Activated CD8-positive, alpha-beta memory T cell treated with anti-CD3 and anti-CD28 coated beads, Interleukin-2, amount 10 ng/mL, durations not matched to agents 7 days and 5 days (primary cell): ENCODE measurements at places on chromosomes 6 and 20. TPM values are rescaled to one million over a fixed set of nuclear protein-coding genes. Genes with fewer than 3 reads are reported as not detected.
A peak's percentile ranks its signal among the peaks of the same experiment; 100 is the strongest.

GRCh38 chr6:137816133-137816579 lies 50.9 kb upstream of the TNFAIP3 start:
- peaks cover 57% of the 10 kb centered on the region for H3K4me1 ChIP-seq
- H3K36me3 ChIP-seq: peaks cover 1% of the 10 kb centered on the region
- H3K27me3 ChIP-seq: no peaks in the 10 kb centered on the region
- H3K4me3 ChIP-seq: peak overlapping the region; percentile 48

The GRIK2 gene
- not detected for total RNA-seq

The NEU1 gene
- 21.5 TPM for total RNA-seq

DNA sequence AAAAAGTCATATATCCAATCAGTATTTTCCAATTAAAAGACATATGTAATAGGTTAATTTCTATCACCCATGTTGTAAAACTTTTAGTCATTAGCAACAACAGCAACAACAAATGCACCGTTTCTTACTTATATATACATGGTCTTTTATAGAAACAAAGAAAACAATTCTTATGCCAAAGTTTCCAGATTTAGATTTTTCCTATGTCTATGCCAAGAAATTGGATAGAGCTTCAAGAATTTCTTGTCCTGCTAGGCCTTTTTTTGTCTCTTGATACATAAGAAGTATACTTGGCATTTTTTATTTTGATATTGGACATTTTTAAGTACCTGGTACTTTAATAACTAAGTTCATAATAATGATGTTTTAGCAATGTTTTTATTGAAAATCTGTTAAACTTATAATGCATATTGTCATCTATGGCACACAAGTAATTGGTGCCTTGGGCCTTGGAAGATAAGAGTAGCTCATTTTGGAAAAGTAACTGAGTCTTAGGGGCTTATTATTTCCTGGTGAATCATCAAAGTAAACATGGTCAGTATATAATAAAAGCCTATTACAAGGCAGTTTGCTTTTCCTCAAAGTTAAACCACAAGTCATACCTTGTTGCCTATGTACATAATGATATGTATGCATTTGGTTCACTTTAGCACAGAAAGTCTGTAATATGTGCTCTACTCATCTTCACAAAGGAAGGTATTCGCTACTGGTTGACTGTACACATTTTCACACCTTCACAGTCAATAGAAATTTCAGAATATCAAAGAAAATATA lies 10.1 kb upstream of the FRK start:
- H3K36me3 ChIP-seq: no peaks in the 10 kb centered on the region
- no peak overlapping the region for H3K27ac ChIP-seq
- no peak for DNase-seq
- peaks cover 8% of the 10 kb centered on the region for H3K4me1 ChIP-seq
- H3K27me3 ChIP-seq: peaks cover 5% of the 10 kb centered on the region

DNA sequence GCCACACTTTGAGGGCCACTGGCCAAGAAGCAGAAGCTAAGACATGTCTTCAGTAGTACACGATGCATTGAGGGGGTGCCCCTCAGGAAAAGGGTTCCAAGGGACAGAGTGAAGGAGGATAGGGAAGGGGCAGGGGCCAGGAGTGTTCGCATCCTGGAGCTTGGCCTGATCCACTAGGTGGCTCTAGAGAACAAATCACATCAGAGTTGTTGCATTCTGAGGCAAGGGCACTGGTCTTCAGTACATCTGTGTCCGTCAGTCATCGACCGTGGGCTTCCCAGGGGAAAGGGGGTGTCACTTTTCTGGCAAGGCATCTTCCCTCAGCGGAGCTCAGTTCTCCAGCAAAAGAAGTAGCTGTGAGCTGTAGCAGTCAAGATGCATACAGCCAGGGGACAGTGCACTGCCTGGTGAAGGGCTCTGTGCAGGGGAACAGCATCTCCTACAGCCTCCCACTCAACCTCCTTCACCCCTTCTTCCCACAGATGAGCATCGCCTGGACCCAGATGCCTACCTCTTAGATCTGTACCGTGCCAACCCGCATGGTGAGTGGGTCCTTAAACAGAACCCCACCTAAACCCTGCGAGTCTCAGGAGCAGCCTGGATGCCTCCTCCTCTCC lies 47.8 kb downstream of the ARHGAP40 start:
- H3K4me1 ChIP-seq: peaks cover 9% of the 10 kb centered on the region
- H3K4me3 ChIP-seq: no peak overlapping the region
- peaks cover 2% of the 10 kb centered on the region for H3K36me3 ChIP-seq
- DNase-seq: no peak

The FAM229B gene
- total RNA-seq: 4.5 TPM

GRCh38 chr6:118280210-118280609 lies 267.9 kb upstream of the PLN start:
- H3K4me3 ChIP-seq: no peak overlapping the region
- H3K27ac ChIP-seq: no peak overlapping the region
- H3K27me3 ChIP-seq: peaks cover 33% of the 10 kb centered on the region
- H3K4me1 ChIP-seq: peaks cover 3% of the 10 kb centered on the region
- no peaks in the 10 kb centered on the region for H3K36me3 ChIP-seq

GRCh38 chr6:144155529-144155928 lies 5.2 kb downstream of the STX11 start:
- peaks cover 65% of the 10 kb centered on the region for H3K36me3 ChIP-seq
- H3K27me3 ChIP-seq: no peaks in the 10 kb centered on the region
- peak overlapping the region; percentile 24 for H3K4me3 ChIP-seq
- H3K4me1 ChIP-seq: peaks cover 62% of the 10 kb centered on the region
- DNase-seq: no peak

GRCh38 chr20:62353289-62354030 lies 13.7 kb downstream of the LAMA5 start:
- no peaks in the 10 kb centered on the region for H3K4me1 ChIP-seq
- no peaks in the 10 kb centered on the region for H3K27me3 ChIP-seq
- DNase-seq: no peak
- H3K27ac ChIP-seq: no peak overlapping the region
- no peaks in the 10 kb centered on the region for H3K36me3 ChIP-seq
- no peak overlapping the region for H3K4me3 ChIP-seq

GRCh38 chr6:15997586-15998388 lies 131.1 kb upstream of the MYLIP start:
- H3K27me3 ChIP-seq: peaks cover 11% of the 10 kb centered on the region
- no peak overlapping the region for H3K4me3 ChIP-seq
- H3K36me3 ChIP-seq: no peaks in the 10 kb centered on the region
- no peak overlapping the region for H3K27ac ChIP-seq
- H3K4me1 ChIP-seq: peaks cover 13% of the 10 kb centered on the region

The FAM209B gene
- 1.3 TPM for total RNA-seq

GRCh38 chr6:99995916-99996315 lies 1.9 kb upstream of the MCHR2 start:
- H3K4me1 ChIP-seq: peaks cover 6% of the 10 kb centered on the region
- DNase-seq: no peak
- H3K27ac ChIP-seq: no peak overlapping the region
- peaks cover 58% of the 10 kb centered on the region for H3K27me3 ChIP-seq

DNA sequence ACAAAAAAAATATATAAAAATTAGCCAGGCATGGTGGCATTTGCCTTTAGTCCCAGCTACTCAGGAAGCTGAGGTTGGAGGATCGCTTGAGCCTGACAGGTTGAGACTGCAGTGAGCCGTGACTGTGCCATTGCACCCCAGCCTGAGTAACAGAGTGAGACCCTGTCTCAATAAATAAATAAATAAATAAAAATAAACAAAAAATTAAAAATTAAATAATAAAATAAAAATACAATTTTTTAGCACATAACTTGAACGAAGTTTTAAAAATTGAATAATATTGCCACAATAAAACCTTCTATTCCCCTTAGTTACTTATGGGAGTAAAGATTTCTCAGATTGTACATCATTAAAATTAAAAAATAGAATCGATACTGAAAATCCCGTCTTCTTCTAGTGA lies 29.2 kb upstream of the CGA start:
- peaks cover 2% of the 10 kb centered on the region for H3K36me3 ChIP-seq
- no peak for DNase-seq

DNA sequence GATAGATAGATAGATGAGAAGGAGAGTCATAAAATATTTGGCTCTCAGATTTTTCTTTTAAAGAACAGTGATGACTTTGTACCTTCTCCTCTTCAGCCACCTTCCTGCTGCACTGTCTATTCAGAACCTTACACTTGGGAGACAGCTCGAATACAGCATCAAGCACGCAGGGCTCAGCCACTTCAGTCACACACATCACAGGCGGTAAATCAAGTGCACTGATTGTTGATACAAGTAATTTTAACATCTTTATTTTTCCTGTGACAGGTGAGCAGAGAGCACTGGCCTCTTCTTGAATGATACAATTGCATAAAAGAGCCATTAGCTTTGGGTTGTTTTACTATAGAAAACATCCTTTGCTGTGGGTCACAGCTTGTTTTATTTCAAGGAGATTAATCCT lies 1118.5 kb upstream of the EYS start:
- no peak overlapping the region for H3K4me3 ChIP-seq
- no peaks in the 10 kb centered on the region for H3K4me1 ChIP-seq
- no peak overlapping the region for H3K27ac ChIP-seq
